ENCODE measurements at places on chromosomes 4 and X.

DNA sequence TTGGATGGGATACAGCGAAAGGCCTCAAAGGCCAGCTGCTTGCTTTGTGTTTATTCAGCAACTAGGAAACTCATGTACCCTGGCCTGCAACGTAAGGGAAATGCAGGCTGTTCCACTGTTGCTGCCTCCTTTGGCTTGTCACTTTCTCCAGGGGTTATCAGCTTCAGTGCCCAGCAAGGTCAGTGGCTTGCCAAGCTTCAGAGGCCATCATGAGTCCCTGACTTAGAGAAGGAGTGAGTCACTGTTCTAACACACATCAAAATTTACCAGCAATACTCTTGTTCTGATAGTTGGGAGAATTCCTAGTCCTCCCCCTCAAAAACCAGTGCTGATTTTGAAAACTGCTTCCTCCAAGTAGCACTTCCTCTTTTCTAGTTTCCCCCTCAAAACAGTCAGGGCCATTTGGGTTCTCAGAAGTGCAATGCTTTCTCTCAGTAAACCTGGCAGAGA lies 250.8 kb downstream of the ARHGAP24 start:
- DNase-seq = no peak

DNA sequence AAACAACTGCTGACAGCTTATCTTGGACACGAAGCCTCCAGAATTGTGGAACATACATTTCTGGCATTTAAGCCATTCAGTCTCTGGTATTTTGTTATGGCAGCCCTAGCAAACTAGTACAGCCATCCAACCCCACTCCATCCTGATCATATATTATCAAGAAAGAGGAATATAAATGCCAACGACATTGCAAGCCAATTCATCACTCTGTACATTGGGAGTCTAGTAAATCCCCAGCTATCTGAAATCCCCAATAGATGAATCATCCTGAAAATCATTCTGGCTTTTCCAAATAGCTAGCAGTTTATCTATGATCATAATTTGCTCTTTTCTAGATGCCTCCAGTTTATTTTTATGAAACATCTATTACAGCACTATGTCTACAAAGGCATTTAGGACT lies 41.1 kb downstream of the FRMD7 start:
- DNase-seq = no peak

- no peak for DNase-seq
Measured at GRCh38 chr4:16693641-16694040, 204.8 kb downstream of the LDB2 start.

GRCh38 chr4:179605196-179605595 lies 2163.0 kb upstream of the AGA start:
- DNase-seq = no peak

DNA sequence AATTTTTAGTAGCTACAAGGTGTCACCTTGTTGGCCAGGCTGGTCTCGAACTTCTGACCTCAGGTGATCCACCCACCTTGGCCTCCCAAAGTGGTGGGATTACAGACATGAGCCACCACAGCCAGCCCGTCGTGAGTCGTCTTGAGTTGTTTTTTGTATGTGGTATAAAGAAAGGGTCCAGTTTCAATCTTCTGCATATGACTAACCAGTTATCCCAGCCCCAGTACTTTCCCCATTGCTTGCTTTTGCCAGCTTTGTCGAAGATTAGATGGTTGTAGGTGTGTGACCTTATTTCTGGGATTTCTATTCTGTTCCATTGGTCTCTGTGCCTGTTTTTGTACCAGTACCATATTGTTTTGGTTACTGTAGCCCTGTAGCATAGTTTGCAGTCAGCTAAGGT lies 105.9 kb downstream of the OR13H1 start:
- no peak for DNase-seq

GRCh38 chr4:57055886-57056285 lies 54.3 kb downstream of the IGFBP7 start:
- DNase-seq = no peak

DNA sequence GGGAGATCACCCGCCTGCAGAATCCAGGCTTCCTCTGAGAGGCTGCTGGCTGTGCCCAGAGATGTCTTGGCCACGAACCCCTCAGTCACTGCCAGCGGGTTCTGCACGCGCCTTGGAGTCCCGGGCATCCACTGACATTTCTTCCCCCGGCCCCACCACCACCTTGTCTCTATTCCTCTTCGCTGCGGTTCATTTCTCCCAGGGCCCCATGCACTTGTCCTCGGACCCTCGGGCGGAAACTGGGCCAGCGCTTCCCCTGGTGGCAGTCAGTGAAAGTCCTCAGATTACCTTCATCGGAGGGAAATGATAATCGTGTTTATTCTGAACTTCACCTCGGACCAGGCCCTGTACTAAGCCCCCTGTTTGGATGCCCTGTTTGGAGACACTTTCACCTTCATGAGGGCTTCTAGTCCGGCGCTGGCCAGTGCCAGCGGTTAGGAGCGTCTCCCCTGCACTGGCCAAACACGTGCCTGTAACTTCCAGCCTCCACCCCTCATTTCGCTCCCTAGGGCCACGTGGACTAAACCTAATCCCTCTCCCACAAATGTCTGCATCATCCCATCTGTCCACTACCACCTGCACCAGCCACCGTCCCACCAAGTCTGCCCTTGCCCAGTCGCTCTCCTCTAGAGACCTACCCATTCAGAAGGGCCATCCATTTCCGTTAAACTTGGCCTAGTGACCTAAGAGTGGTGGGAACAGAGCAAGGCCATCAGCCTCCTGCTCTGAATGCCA lies 82.0 kb downstream of the DCTD start:
- DNase-seq = no peak

GRCh38 chrX:110322603-110323002 lies 4.7 kb upstream of the AMMECR1 start:
- no peak for DNase-seq

GRCh38 chr4:186695392-186695791 lies 28.3 kb downstream of the FAT1 start:
- DNase-seq = no peak

- no peak for DNase-seq
Measured at GRCh38 chr4:87353592-87353991, 30.9 kb upstream of the HSD17B13 start.

DNA sequence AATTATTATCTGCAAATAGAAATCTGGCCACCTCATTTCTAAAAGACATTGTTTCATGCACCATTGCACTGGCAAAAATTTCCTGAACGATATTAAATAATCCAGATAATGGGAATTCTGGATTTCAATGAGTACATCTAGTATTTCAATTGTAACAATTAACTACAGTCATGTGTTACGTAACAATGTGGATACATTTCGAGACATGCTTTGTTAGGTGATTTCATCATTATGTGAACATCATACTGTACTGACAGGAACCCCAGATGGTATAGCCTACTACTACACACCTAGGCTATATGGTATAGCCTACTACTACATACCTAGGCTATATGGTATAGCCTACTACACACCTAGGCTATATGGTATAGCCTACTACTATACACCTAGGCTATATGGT lies 14.8 kb downstream of the LAMTOR3 start:
- DNase-seq = no peak

DNA sequence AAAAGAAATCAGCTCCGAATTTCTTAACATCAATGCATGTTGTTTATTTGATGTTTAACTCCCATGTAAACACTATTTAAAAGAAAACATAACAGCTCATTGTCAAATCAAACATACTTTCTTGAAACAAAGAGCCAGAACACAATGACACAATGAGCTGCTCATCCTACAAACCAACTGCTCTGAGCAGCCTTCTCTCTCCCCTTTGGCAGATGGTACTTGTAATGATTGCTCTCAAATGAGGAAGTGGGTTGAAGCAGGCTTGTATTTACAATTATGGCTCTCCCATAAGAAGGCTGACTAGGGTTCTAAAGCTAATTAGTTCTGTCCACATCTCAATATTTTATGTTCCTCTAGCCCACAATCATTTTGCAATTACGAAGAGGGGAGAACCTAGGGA lies 637.8 kb upstream of the ADGRL3 start:
- DNase-seq = no peak

DNA sequence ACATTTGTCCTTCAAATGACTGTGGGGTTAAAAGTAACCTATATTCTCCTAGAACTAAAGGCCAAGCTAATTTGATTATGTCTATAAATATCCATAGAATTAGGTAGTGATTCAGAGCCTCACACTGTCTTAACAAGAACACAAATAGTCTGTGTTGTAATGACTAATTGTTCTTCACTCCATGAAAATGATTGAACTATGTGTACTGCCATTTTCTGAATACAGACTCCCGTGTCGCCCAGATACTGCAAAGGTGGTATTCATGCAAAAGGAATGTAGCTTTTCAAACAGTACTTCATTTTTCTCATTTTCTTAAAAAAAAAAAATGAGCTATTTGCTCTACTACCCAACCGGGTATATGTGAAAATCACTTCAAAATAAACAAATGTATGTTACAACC lies 11.3 kb upstream of the PHKA2 start:
- DNase-seq = no peak

- no peak for DNase-seq
Measured at GRCh38 chr4:177596035-177596434, 153.8 kb upstream of the AGA start.

GRCh38 chrX:93985344-93986307 lies 311.6 kb downstream of the FAM133A start:
- DNase-seq = no peak

- no peak for DNase-seq
Measured at GRCh38 chrX:70527053-70527452, 82.4 kb downstream of the DLG3 start.

- no peak for DNase-seq
Measured at GRCh38 chrX:10702031-10702430, 81.6 kb upstream of the MID1 start.

DNA sequence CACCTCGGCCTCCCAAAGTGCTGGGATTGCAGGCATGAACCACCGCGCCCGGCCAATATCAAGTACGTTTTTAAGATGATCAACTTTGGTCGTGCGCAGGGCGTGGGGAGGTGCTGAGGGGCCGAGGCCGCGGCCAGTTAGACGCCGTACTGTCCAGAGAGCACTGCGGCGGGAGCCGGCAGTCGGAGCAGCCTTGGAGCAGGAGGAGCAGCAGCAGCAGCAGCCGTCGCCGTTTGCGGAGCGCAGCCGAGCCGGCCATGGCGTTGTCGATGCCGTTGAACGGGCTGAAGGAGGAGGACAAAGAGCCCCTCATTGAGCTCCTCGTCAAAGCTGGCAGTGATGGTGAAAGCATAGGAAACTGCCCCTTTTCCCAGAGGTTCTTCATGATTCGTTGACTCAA lies 8.5 kb upstream of the USP9X start:
- no peak for DNase-seq

- no peak for DNase-seq
Measured at GRCh38 chr4:146465628-146466027, 56.1 kb downstream of the SLC10A7 start.

- no peak for DNase-seq
Measured at GRCh38 chr4:138972956-138973801, 42.4 kb upstream of the NOCT start.

DNA sequence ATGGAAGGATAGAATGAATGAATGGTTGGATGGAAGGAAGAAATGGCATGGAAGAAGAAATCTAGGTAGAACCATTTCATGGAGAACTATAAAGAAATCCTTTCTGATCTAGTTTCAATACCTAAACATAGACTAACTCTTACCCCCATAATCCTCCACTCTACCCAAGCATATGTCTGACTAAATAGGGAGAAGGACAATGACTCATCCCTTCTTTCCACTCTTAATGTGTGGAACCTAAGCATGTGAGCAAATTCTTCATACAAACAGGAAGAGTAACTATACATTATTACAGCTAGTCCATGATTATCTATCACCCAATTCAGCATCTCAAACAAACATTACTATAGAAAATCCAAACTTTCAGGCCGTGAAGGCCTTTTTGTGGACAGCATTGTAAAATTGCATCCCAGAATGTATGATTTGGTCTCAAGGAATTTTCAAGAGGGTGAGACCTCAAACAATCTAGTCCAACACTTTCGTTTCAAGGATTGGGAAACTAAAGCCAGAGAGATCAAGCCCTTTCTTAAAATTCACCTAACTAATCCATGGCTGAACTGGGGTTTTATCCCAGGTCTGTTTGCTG lies 11.2 kb downstream of the C1QTNF7 start:
- DNase-seq = no peak

GRCh38 chr4:186587416-186588018 lies 32.1 kb upstream of the MTNR1A start:
- peak; percentile 34 for DNase-seq

GRCh38 chrX:68413254-68413653 lies 20.0 kb downstream of the OPHN1 start:
- no peak for DNase-seq

DNA sequence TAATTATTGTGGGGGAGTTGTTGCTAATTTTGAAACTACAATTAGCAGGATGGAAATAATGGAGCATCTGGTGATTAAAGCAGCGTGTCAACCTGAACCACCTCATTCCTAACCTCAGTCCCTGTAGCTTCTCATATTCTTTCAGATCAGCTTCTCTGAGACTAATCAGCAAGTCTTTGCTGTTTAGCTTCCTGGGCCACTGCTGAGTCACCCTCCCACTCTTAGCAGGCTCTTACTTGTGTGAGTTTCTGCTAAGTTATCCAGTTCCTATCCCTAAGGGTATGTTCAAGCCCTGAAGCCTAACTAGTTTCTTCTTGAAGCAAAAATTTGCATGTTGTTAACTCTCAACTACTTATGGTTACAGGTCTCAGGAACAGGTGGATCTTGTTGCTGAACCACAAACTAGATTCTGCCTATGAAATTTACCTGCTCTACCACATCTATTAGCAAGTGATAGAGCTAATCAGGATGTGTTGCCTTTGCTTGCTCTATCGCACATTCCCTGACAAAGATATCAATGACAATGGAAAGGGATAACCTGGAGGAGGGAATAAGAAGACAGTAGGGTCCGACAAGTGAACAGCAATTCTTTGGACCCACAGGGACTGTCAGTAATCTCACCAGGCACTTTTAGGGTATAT lies 134.2 kb downstream of the EIF4E start:
- no peak for DNase-seq

GRCh38 chr4:27059446-27059845 lies 198.8 kb downstream of the STIM2 start:
- no peak for DNase-seq

DNA sequence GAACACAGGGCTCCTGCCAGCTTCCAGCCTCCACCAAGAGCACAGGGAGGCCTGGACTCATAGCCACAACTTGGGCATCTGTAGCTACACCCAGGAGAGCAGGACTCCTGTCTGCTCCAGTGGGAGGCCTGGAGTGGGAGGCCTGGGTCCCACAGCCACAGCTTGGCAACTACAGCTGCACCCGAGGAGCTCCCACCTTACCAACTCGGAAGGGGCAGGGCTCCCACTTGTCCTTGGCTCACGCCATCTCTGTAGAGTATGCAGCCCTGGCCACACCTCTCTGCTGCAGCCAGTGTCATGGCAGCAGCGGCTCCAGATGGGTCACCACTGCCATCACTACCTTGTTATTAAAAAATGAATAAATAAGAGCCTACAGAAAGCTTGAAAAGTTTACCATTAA lies 45.5 kb downstream of the ARAP2 start:
- DNase-seq = no peak

DNA sequence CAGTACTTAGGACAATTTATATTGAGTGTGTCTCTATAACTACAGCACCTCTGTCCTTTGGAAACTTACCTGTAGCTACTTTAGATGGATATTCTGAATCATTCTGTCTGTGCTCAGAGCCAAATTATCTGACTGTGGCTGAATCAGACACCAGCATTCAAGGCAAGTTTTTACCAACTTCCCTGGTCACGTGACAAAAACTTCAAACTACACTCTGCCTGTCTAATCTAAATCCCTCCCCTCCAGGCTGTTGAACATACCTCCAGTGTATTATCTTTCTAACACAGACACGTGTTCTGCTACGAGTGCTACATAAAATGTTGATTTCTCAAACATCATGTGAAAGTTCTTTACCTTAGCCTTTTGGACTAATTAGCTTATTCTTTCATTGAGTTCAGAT lies 641.2 kb upstream of the CPEB2 start:
- DNase-seq = no peak

- no peak for DNase-seq
Measured at GRCh38 chr4:158810487-158811215, 41.8 kb downstream of the FNIP2 start.

All from activated T-cell treated with anti-CD3 and anti-CD28 coated beads for 4 hours (primary cell).